Fibroblast of villous mesenchyme (primary cell): ENCODE measurements at places on chromosomes 16 and 17. TPM values are rescaled to one million over a fixed set of nuclear protein-coding genes. Genes with fewer than 3 reads are reported as not detected.

The SLC16A11 gene
- total RNA-seq: not detected in 2 replicates

The CRAMP1 gene
- 10.3 and 10.4 TPM in 2 replicates for total RNA-seq

The AP1G1 gene
- 82.5 and 117 TPM in 2 replicates for total RNA-seq

The CPHXL2 gene
- not detected in 2 replicates for total RNA-seq

The ADCY9 gene
- total RNA-seq: 38.0 and 44.1 TPM in 2 replicates

The EVI2B gene
- under 0.01 TPM in 2 replicates for total RNA-seq

The G6PC1 gene
- not detected in 2 replicates for total RNA-seq

The USP43 gene
- total RNA-seq: not detected in 2 replicates

The DLX4 gene
- not detected in 2 replicates for total RNA-seq

The CPNE7 gene
- 9.5 and 10.0 TPM in 2 replicates for total RNA-seq

The IL34 gene
- 1.3 and 1.7 TPM in 2 replicates for total RNA-seq

The TP53TG3B gene
- total RNA-seq: 0.32 TPM in 1 of 2 replicates, not detected in the other

The CCDC47 gene
- total RNA-seq: 62.8 and 76.4 TPM in 2 replicates

The ABCC12 gene
- total RNA-seq: under 0.01 TPM in 1 of 2 replicates, not detected in the other

The PRSS33 gene
- not detected in 2 replicates for total RNA-seq

The C17orf78 gene
- not detected in 2 replicates for total RNA-seq

The DEXI gene
- total RNA-seq: 40.2 and 41.2 TPM in 2 replicates

The BCAR1 gene
- total RNA-seq: 87.2 and 120 TPM in 2 replicates

The TMEM186 gene
- 3.2 and 5.2 TPM in 2 replicates for total RNA-seq

The TMC8 gene
- total RNA-seq: not detected in 2 replicates

The TBX21 gene
- total RNA-seq: not detected in 2 replicates

The STARD3 gene
- total RNA-seq: 23.7 and 42.5 TPM in 2 replicates

The ALOX15 gene
- total RNA-seq: not detected in 2 replicates

The LRRC36 gene
- not detected in 2 replicates for total RNA-seq

The PIK3R6 gene
- total RNA-seq: not detected in 2 replicates

The NUP88 gene
- 96.3 and 106 TPM in 2 replicates for total RNA-seq

The SCNN1B gene
- not detected in 2 replicates for total RNA-seq

The ABCA9 gene
- 2.2 and 2.3 TPM in 2 replicates for total RNA-seq

The RHBDF1 gene
- total RNA-seq: 32.8 and 37.4 TPM in 2 replicates

The ARHGDIG gene
- total RNA-seq: 0.32 TPM in 1 of 2 replicates, not detected in the other

The ZNF213 gene
- 3.5 and 5.5 TPM in 2 replicates for total RNA-seq

The ITGAX gene
- total RNA-seq: not detected in 2 replicates

The PIMREG gene
- total RNA-seq: 18.1 and 18.4 TPM in 2 replicates

The ITGAL gene
- not detected in 2 replicates for total RNA-seq

The TBC1D26 gene
- under 0.01 TPM in 1 of 2 replicates, not detected in the other for total RNA-seq

The NECAB2 gene
- not detected in 2 replicates for total RNA-seq

The KRTAP3-1 gene
- not detected in 2 replicates for total RNA-seq

The CD300H gene
- total RNA-seq: not detected in 2 replicates

The LGALS9B gene
- total RNA-seq: not detected in 2 replicates

The KCNH6 gene
- total RNA-seq: under 0.01 TPM in 1 of 2 replicates, not detected in the other
